ENCODE measurements at places on chromosomes 16 and 17.
A peak's percentile ranks its signal among the peaks of the same experiment; 100 is the strongest.

- DNase-seq, result peak; percentile 26
Observed at GRCh38 chr17:7323731-7324437, 5.3 kb downstream of the NEURL4 start.

DNA sequence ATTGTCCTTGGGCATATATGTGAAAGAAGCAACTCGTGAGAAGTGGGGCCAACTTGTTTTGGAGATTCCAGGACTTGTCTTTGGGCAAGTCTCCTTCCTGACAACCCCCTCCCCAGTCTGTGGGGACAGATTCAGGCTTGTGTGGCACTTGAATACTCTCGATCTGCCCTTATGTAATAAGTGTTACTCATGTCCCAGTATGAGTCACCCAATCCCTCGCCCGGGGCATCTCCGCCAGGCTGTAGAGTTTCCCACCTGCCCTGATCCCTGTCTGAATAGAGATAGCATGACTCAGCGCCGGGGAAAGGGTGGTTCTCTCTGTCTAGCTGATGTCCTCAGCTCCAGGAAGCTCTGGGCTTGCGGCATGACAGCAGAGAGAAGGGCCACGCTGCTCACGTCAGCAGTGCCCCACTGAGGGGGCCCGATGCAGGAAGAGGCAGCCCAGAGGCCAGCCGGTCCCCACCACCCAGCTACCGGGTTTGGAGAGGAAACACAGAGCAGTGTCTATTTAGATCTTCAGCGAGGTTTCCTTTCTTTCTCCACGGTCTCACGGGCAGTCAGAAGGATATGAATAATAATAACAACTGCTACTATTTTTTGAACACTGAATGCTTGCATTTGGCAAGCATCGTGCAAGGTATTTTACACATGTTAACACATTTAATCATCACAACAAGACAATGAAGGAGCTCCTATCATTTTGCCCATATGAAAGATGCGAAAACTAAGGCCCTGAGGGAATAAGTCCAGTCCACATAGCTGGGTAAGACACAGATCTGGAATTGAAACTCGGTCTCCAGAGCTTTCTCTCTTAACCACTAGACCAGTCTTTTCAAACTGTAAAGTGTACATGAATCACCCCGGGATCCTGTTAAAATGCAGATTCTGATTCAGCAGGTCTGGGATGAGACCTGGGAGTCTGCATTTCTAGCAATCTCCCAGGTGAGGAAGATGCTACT lies 426.7 kb upstream of the MAF start:
- peak; percentile 98 for DNase-seq

DNA sequence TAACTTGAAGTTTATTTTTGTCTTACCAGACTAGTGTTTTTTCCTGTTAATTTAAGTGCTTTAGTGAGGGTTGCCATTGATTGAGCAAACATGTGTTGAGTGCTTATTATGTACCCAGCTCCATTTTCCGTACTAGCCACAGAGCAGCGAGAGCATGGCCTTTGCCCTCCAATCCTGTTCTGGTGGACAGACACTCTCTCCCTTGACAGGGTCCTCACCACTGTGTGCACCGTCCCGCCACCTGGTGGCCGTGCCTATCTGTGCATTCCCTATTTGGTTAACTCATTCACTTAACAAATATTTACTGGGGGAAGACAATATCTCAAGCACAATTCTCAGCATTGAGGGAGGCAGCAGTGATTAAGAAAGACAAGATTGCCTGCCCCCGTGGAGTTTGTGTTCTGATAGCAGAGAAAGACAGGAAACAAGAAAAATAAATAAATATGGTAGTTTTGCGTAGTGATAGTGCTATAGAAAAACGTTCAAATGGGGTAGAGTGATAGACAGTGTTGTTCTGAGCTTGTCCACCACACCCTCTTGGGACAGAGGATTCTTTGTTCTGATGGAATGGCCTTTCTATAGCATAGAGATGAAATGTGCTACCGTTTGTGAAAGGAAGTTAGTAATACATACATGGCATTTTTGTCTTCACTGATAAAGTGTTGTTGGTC lies 13.0 kb downstream of the CDH13 start:
- peak; percentile 70 for DNase-seq

- DNase-seq, result no peak
Observed at GRCh38 chr17:5962371-5962770, 107.8 kb upstream of the WSCD1 start.

DNA sequence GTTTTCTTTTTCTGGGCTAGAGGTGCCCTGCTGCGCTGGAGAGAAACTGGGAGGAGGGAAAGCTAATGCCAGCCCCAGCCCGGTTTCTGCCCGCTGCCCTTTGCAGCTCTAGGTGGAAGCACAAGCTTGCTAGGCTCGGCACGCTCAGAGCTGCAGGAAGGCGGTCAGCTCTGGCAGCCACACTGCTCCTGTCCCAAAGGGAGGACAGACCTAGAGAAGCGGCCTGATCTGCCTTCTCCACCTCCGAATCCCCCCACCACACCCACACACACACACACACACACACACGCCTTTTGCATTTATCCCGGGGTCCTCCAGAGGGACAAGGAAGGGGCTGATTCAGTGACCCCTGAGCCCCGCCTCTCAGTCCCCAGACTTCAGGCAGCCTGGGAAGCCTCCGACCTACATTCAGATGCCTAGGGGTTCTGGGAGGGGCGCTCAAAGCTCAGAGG lies 418.1 kb downstream of the SOX9 start:
- DNase-seq, result no peak

DNA sequence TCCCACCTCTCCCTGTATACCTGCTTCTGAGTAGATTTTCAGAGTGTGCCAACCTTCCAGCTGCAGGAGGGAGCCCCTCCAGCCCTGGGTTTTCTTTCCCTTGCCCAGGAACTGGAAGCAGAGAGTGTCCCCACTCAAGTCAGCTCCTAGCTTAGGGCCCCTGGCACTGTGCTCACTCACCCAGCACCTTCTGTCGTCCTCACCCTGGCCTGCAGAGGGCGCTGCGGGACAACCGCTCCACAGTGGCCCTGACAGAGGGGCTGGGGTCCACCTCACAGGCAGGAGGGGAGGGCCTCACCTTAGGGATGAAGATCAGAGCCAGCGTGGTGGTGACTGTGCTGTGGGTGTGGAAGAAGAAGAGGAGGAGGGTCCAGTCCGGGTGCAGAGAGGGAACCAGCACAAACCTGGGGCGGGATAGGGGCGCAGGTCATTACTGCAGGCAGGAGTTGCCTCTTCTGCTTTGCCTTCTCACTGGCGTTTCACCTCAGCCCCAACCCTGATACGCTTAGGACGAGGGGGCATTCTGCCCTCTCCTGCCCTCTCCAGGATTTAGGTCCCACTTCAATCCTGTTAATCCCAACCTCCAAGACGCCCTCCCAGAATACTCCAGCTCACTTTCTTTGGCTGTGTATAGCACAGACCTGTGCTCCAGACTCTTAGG lies 10.0 kb downstream of the GPR179 start:
- DNase-seq, result peak; percentile 15

DNA sequence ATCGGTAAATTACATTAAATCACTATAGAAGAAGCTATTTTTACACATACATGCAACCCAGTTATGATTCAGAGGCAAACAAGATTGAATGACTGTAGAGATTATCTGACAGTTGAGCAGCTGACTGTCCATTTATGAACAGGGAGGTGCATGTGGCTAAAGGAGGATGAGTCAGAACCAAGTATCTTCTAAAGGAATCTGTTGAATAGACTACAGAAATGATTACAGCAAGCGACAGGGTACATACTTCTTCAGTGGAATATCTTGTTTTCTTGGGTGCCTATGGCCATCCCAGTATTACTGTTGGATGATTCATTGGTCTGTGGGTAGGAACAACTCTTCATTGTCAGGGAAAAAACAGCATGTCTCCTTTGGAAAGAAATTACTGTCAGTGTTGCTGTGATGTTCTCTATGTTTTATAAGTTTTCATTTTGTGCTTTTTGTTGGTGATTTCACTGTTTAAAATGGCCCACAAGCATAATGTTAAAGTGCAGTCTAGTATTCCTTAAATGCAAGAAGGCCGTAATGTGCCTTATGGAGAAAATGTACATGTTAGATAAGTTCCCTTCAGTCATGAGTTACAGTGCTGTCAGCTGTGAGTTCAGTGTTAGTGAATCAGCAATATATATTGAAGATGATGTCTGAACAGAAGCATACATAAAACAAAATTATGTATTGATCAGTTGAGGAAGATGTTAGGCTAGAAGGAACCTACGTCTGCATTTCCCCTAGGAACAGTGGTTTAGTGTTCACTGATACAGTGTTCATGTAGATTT lies 27.0 kb downstream of the CBFB start:
- peak; percentile 99 for DNase-seq

DNA sequence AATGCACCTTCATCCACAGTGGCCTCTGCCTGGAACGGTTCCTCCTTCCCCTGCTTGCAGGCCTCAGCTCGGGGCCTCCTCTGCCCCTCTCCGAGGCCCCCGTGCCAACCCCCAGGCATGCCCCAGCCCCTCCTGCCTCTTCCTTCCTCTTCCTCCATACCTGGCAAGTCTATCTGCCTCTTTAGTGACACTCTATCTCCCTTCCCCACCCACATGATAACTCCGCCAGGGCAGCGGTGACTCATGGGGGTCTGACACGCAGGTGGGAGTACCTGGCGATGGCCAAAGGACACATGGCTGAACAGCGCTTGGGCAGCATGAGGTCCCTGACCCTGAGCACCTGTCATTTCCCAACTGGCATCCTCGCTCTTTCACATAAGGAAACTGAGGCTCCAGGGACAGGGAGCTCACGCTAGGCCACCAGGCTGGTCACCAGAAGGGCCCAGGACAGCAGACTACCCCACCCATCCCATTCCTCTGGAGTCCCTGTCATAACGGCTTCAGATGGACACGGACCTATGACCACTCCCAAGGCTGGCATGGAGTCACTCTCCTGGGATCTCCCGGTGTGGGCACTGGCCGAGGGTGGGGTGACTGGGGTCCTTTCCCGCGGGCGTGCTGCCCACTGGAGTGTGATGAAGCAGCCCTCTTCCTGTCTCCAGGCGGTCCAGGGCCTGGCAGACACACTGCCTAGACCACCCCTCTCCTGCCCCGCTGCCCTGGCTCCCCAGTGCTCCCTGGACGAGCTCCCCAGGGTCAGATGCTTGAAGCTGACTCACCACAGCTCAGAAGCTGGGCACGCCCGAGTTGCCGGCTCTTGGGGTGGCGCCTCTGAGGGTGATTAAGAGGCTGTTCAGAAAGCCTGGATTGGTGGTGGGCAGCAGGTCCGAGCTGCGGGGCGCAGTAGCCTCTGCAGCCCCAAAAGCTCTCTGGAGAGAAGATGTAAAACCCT lies 100.6 kb downstream of the ENGASE start:
- no peak for DNase-seq

GRCh38 chr17:67421869-67422273 lies 44.8 kb downstream of the PITPNC1 start:
- peak; percentile 89 for DNase-seq

GRCh38 chr17:76273445-76274111 lies 8.4 kb downstream of the UBALD2 start:
- no peak for DNase-seq

DNA sequence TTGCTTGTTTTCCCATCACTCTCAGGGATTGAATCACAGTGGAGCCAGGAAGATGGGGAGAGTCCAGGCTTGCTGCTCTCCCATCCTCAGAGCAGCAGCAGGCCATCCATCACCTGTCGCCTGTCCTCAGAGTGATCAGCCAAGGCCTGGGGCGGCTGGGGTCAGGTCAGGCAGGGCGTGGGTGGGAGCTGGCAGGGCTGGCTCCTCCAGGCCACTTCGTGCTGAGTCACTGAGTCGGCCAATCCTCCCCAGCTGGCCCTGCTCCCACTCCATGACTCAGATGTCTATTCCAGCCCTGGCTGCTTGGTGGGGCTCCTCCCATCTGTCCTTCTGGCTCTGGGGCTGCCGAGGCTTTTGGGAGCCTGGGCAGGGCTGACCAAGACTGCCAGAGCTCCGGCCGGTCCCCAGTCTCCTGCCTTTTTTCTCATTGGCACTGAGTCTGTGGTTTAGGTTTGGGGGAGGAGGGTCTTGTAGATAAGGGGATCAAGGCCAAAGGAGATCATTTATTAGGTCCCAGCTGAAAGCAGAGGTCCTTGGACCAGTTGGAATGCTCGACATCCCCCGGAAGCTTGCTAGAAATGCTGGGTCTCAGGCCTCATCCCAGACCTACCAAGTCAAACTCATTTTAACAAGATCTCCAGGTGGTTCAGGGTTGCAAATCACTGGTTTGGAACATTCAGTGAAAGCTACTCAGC lies 72.7 kb downstream of the ABCC1 start:
- DNase-seq, result peak; percentile 97

- peak; percentile 43 for DNase-seq
Observed at GRCh38 chr16:75250809-75251279, 580 bp downstream of the BCAR1 start.

- no peak for DNase-seq
Observed at GRCh38 chr17:73132085-73132492, 32.7 kb upstream of the SSTR2 start.

- DNase-seq, result peak; percentile 74
Observed at GRCh38 chr17:1577182-1577581, 14.6 kb upstream of the PITPNA start.

DNA sequence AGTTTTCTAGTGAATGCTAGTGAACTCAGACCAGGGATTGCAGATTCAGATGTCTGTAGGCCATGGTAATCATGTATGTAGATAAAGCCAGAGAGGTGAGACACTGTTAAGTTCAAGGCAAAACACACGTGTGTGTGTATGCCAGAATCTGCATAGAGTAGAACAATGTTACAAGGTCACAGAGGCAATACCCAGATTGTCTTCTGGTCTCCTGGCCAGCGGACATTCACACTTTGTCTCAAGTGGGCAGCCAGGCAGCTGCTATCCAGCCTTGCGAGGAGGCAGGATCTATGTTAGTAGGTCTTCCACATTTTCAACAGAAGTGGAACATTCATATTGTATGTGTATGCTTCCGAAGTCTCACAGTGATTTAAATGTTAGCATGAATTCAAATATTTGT lies 244.4 kb downstream of the FTO start:
- DNase-seq, result no peak

DNA sequence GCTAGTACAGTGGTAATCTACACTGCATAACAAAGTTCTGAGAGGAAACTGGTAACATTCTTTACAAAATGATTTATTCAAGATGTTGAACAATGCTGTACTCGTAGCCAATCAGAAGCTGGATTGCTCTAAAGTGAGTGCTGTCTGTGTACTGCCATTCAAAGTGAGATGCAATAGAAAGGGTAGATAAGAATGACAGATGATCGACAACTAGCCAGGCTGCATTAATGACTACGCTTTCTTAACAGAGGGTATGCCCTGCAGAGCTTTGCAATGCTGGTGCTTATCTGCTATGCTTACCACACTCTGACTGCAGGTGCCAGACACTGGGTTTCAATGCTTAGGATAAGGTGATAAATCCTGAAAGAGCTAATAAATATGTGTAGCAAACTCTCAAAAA lies 46.1 kb upstream of the SLC25A19 start:
- no peak for DNase-seq

DNA sequence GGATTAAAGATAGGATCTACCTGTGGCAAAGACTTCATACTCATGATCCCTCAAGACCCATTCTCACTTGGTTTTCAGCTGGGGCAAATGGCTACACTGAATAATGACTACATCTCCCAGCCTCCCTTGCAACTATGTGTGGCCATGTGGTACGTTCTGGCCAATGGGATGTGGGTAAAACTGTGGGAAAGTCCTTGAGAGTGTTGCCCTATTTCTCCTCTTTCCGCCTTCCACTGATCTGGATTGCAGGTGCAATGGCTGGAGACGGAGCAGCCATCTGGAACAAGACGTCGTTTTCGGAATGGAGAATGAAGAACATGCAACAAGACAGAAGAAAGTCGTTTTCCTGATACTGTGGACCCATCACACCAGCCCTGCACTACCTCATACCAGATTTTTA lies 48.5 kb downstream of the HAPSTR1 start:
- peak; percentile 45 for DNase-seq

Data from fibroblast of skin of back (primary cell).